ENCODE measurements at places on chromosomes 2 and 18.

DNA sequence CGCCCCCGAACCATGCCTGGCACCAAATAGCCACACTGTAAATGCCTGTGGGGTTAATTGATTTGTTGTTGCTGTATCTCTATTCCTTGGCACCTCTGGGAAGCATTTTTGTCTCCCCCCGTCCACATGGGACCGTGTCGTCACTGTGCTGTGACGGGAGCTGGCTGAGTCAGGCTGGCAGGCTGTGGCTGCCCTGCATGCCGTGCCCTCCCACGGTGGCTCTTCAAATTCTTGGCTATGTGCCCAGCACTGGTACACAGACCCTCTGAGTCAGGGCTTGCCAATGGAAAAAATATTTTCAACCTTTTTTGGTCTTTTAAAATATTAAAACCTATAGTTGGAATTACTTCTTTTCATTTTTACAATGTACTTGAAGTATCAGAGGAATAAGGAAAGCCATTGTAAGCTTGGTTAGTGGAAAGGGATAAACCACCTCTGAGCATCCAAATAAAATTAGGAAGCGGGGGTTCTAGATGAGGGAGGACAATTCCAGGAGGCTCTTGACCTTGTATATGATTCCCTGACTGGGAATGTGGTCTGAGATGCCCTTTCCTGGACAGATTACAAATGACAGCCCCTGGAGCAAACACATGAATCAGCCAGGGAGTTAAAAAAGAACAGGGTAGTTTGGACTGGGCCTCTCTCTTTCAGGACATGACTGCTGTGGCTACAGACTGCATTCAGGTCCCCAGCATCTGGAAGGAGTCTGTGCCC lies 59.4 kb downstream of the DGKD start:
- peak; percentile 44 for DNase-seq

- no peak for DNase-seq
These were observed 134.3 kb downstream of the SOCS6 start for GRCh38 chr18:70423120-70423519.

DNA sequence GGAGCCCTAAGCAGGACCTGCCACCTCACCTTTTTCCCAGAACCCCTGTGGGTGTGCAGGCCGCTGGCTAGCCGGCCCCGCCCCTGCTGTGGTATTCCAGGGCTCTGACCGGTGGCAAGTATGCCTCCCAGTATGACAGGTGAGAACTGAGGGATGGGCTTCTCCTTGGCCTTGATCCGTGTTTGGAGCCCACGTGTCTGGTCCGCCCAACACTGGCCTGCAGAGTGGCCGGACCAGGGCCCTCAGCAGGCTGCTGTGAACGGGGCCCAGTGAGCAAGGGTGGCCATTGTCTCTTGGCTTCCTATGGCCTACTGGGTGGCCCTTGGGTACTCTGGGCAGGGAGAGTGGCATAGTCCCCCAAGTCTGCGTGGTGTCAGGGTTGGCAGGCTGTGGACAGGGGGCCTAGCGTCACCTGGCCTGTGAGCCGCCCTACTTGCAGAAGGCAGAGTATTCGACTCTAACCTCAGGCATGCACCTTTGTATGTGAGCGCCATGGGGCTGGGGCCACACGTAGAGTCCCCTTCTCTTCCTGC lies 1.8 kb downstream of the RNPEPL1 start:
- no peak for DNase-seq

GRCh38 chr2:85076618-85077274 lies 56.4 kb upstream of the TCF7L1 start:
- DNase-seq: no peak

GRCh38 chr2:237604960-237605359 lies 14.4 kb upstream of the RAB17 start:
- no peak for DNase-seq

GRCh38 chr2:46229134-46230063 lies 67.8 kb upstream of the EPAS1 start:
- no peak for DNase-seq

GRCh38 chr2:99850084-99850710 lies 292.2 kb downstream of the AFF3 start:
- no peak for DNase-seq

- DNase-seq: no peak
These were observed 21.9 kb downstream of the TMEM237 start for GRCh38 chr2:201621293-201621999.

GRCh38 chr2:69544951-69545350 lies 98.6 kb downstream of the AAK1 start:
- DNase-seq: no peak

DNA sequence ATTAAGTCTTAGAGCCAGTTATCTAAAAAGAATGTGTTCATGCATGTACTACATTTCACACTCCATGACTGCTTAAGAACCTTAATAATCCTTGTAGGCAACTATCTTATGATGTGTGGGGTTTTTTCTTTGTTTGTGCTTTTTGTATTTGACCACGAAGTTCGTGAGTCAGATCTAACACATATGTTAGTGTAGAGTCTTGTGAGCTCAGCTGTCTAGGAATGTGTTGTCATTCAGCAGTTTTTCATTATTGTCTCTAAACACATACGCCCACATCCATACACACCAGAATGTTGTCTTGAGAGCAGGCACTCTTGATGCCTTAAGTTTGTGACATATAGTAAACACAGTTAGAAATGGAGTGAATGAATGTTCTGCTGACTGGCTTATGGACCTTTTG lies 38.4 kb downstream of the CAB39 start:
- DNase-seq: no peak

DNA sequence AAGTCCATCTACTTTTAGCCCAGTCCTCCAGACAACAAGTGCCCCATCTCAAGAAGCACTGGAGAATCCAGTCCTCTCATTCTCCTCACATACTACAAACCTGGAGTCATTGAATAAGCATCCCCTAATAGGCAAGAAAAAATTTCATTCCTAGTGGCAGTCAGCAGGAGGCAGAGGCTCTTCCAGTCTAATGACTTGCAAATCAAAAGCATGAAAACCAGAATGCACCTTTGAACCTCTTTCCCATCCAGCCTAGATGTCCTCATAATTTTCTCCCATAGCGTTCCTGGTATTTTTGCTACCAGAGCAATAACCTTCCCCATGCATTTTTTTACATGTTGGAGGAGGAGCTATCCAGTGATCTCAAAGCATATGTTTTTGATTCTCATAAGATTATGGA lies 252.6 kb downstream of the TTC32 start:
- no peak for DNase-seq

DNA sequence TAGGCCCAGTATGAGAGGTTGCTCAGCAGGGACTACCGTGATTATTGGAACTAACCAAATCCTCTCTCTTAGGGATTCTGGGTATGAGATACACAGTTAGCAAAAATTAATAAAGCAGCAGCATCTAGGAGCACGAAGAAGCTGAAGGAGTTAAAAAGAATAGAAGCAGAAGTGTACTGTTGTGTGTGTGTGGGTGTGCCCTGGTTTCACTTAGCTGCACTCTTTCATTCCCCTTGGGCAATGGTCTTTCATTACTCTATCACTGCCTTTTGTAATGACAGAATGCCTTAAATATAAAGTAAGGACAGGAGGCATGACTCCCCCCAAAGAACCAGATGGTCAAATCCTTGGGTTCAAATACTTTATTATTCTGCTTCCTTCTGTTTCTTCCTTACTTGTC lies 115.9 kb upstream of the CD302 start:
- DNase-seq: no peak

- no peak for DNase-seq
These were observed 80.9 kb downstream of the SP100 start for GRCh38 chr2:230496891-230497290.

DNA sequence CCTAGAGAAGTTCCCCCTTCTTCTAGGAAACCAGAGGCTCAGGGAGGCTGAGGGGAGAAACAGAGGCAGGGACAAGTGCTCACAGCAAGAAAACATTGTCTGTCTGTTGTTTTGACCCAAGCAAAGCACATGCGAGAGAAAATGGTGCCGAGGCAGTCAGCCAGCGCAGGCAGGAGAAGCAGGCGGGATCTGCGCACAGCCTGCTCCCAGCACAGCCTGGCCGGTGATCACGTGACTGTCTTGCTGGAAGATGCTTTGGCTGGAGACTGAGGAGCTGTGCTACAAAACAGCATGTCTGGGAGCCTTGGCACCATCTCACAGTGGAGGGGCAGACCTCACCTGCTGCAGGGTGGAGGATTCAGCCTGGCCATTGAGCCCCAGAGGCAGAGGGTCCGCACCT lies 93.7 kb upstream of the MYCN start:
- no peak for DNase-seq

DNA sequence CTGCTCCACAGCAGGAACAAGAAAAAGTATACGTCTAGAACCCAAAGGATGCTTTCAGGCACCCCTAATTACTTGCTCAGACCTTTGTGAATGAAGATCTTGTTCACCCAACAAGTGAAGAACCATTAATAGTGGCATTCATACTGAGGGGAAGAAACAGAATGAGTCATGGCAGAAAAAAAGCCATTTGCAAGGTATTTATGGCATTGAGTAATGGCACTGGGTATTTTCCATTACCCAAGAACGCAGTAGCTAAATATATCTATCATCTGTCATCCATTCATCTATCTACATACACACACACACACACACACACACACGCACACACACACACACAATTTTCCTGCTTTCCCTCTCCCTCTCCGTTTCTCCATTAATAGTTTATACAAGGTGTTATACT lies 56.4 kb upstream of the XIRP2 start:
- no peak for DNase-seq

- DNase-seq: no peak
These were observed 318.2 kb upstream of the NRXN1 start for GRCh38 chr2:51350100-51350499.

DNA sequence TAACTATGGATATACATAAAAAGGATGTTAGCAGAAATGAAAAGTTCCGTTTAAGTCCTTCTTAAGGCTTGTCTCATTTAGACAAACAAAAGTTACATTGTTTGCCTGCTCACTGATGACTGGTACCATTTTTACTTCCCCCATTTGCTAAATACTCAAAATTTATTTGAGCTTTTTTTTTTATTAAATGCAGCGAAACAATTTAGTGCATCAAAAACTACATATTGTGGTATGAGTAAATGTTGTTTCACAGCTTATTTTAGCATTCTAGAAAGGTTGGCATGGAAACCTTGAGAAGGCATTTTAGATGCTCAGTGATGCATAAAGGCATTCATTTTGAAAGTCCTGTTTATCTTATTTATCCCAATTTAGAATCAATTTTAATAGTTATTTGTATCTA lies 100.0 kb downstream of the MAP2 start:
- no peak for DNase-seq

- DNase-seq: no peak
These were observed 473.5 kb upstream of the MYT1L start for GRCh38 chr2:2804528-2804927.

- no peak for DNase-seq
These were observed 304.6 kb downstream of the XIRP2 start for GRCh38 chr2:167192833-167193232.

- no peak for DNase-seq
These were observed 72.5 kb downstream of the SH3BP4 start for GRCh38 chr2:235024191-235024860.

GRCh38 chr18:46915800-46916550 lies 1.3 kb downstream of the PIAS2 start:
- DNase-seq: no peak

- DNase-seq: no peak
These were observed 16.1 kb upstream of the TTLL4 start for GRCh38 chr2:218694405-218695145.

Data from stimulated activated CD8-positive, alpha-beta memory T cell treated with anti-CD3 and anti-CD28 coated beads, Interleukin-7, amount 100 ng/mL, for 1 hour (primary cell).